Upper lobe of right lung (tissue), 1 donor: ENCODE measurements at places on chromosomes 3 and 15. TPM values are rescaled to one million over a fixed set of nuclear protein-coding genes. Genes with fewer than 3 reads are reported as not detected.
A peak's percentile ranks its signal among the peaks of the same experiment; 100 is the strongest.

GRCh38 chr3:128381609-128382008 is 85.1 kb downstream of the DNAJB8 start:
- H3K36me3 ChIP-seq, result no peaks in the 10 kb centered on the region
- no peak for DNase-seq
- no peak overlapping the region for H3K4me3 ChIP-seq
- H3K27ac ChIP-seq, result no peak overlapping the region
- H3K27me3 ChIP-seq, result no peaks in the 10 kb centered on the region
- peaks cover 31% of the 10 kb centered on the region for H3K4me1 ChIP-seq

DNA sequence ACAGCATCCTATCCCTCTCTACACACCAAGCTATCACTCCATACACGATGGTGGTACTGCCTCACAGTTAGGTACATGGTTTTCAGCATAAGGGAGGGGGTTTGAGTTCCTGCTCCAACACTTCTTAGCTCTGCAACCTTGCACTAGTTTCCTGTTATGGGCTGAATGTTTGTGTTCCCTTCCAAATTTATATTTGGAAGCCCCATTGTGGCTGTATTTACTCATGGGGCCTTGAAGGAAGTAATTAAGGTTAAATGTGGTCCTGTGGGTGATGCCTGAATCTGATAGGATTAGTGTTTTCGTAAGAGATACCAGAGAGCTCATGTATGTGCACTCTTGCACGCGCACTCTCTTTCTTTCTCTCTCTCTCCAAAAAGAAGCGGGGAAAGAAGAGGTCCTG is 259.4 kb downstream of the RORA start:
- H3K27me3 ChIP-seq, result no peaks in the 10 kb centered on the region
- no peaks in the 10 kb centered on the region for H3K4me1 ChIP-seq
- no peak overlapping the region for H3K4me3 ChIP-seq

GRCh38 chr3:132317229-132317948 is at the start of gene ACP3:
Gene ACP3 (plus strand): TSS chr3:132317407. CDS start chr3:132317457, 50 bp downstream.
- peak; percentile 75 for DNase-seq
- no peaks in the 10 kb centered on the region for H3K4me1 ChIP-seq
- H3K36me3 ChIP-seq, result no peaks in the 10 kb centered on the region
- H3K27ac ChIP-seq, result peak within 1 kb of the TSS; percentile 88
- no peaks in the 10 kb centered on the region for H3K27me3 ChIP-seq

DNA sequence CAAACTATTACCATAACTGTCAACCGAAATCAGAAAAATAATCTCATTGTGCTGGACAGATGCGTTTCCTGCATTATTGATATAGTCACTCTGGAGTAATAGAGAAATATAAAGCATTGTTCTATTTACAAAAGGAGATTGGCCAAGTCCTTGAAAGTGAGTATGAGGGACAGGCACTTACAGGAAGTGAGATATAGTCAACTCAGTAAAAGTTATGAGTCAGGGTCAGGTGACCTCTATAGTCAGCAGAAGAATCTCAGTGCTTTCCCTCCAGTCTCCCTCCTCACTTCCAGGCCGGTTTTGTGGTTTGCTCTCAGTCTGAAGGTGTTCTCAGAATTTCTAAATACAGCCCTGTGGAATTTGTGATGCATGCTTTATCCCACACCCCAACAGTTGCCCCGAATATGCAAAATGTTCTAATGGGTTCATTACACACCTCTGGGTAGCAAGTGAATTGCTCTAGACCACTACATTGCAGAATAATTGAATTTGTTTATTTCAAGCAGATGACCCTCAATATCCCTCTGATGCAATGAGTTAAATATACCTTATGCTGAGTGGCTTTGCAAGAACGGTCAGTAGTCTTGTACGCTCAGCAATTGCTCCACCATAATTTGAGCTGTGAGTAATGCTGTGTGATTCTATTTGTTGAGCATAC is 787.7 kb downstream of the MCTP2 start:
- H3K4me3 ChIP-seq, result no peak overlapping the region
- H3K27me3 ChIP-seq, result no peaks in the 10 kb centered on the region
- H3K27ac ChIP-seq, result no peak overlapping the region
- H3K4me1 ChIP-seq, result peaks cover 13% of the 10 kb centered on the region
- no peaks in the 10 kb centered on the region for H3K36me3 ChIP-seq

DNA sequence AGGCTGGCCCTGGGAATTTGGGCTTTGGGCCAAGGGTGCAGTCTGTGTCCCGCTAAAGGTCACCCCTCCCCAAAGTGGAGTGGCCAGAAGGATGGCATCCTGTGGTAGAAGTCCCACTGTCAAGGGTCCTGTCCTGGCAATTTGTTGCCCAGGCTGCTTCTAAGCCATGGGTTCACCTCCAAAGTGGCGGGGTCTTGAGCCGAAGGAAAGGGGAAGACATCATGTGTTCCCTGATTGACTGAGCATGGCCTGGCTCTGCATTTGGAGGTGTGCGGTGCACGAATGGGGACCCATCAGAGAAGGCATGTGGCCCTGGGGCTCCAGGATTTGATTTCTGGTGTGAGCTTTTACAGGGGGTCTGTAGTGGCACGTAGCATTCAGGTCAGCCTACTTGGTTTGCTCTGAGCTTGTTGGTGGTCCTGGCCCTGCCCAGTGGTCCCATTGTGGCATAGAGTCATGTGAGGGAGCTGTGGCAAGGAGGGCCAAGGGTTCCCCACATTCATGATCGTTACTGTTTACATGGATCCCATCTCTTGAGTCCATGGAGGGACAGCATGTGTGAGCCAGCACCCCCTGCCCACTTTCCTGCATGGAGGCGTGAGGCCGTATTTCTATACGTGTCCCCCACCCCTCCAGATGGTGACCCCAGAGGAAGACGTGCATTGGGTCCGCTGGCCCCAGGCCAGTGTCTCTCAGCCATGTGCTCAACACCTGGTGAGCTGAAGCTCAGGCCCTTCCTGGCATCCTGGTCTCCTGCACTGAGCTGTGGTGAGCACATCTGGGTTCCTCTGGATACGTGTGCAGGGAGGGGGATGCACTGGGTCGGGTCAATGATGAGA is 225.1 kb downstream of the SNRPN start:
- H3K27ac ChIP-seq, result no peak overlapping the region
- H3K36me3 ChIP-seq, result no peaks in the 10 kb centered on the region
- H3K27me3 ChIP-seq, result no peaks in the 10 kb centered on the region

DNA sequence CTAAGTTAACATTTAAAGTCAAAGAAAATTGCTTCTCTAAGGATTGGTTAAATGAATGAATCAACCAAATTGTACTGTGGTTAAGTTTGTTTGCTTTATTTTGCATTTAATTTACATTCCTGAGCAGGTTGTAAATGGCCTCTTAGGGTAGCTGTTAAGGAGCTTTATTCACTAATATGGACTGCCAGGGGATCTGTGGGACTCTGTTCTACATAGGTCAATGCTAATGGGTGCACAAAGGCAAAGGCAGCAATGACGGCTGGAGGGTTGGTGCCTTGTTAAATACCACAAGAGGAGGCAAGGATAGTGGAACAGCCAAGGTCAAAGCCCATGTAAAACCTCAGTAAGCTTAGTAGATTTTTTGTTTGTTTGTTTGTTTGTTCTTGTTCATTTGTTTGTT is 89.3 kb upstream of the P2RY1 start:
- no peak overlapping the region for H3K4me3 ChIP-seq
- DNase-seq, result no peak
- no peaks in the 10 kb centered on the region for H3K27me3 ChIP-seq

The GOLGA6A gene
- total RNA-seq, result not detected
